ENCODE measurements at places on chromosomes 1 and 21.

DNA sequence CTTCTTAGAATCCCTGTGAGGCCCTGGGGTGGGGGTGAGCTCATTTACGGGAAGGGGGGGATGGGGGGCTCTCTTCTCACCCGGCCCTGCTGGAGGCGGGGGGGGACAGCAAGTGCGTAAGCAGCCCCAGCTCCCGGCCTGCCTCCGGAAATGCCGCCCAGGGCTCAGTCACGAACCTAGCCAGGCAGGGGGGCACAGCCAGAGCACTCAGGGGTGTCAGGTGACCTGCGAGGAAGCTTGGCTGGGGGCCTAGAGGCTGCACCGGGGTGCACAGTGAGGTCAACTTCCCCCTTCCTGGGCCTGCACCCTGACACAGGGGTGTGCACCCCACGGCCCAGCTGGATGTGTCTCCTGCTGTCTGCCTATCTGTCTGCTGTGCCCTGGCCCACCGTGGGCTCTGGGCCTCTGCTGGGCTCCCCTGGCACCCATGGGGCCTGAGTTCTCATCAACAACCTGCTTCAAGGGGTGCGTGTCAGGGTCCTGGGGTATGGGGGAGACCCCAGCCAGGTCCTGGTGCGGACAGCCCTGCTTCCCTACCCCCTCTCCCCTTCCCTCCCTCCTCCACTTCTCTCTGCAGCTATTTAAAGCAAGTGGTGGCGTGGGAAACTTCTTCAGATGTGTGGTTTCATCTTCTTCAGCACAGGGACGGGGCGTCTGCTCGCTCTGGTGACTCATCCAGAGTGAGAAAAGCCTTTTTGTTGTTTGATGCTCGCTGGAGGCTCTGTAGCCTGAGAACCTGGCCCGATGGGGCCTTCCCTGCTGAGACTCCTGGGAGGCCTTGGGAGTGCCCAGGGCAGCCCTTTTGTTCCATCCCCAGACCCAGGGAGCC lies 92.5 kb upstream of the RUNX3 start:
- DNase-seq, result peak; percentile 88

GRCh38 chr1:20367116-20367585 lies 76.5 kb downstream of the VWA5B1 start:
- peak; percentile 30 for DNase-seq

DNA sequence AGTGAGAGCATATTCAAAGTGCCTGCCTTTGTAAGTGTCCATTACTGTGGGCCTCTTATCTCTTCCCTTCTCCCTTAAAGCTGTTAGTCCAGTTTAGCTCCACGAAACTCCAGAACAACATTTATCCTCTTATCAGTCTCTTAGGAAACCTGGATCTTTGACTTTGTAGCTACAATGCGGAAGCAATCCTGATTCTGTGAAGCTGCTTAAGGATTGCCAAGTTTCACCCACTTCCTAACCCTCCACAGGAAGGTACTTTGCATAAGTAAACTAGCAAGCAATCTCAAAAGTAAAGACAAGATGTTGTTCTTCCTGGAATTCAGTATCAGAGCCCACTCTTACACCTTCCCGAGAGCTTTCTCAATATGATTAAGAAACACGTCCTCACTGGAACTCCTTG lies 164.9 kb upstream of the USP25 start:
- no peak for DNase-seq

DNA sequence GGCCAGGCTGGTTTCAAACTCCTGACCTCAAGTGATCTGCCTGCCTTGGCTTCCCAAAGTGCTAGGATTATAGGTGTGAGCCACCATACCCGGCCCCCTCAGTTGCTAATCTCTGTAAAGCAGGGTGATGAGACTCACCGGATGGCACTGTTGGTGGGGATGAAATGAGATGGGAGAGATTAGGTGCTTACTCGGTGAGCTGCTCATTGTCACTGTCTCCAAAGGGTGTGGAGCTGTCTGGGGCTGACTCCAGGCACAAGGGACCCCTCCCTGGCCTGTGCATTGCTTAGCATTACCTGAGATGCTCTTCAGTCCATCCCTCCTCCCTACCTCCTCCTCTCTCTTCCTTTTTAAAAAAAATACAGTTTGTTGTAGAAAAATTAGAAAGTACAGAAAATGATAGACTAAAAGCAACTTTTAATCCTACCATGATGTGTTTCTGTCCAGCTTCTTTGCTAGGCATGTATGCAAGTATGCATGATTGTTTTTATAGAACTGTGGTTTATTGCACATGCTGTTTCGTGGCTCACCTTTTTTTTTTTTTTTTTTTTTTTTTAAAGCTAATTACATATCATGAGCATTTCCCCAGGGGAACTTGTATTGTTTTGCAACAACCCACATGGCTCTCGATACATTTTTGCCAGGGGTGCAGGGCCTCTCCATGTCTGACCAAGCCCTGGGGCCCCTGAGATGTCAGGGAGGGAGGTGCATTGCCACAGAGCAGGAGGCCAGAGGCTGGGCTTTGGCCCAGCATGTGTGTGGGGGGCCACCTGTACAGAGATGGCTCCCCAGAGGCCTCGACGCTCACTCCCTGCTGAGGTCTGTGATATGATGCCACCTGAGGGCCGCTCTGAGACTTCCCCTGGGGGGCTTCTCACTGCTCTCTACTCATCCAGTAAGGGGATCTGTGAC lies 55.4 kb downstream of the ARHGEF10L start:
- DNase-seq, result no peak

DNA sequence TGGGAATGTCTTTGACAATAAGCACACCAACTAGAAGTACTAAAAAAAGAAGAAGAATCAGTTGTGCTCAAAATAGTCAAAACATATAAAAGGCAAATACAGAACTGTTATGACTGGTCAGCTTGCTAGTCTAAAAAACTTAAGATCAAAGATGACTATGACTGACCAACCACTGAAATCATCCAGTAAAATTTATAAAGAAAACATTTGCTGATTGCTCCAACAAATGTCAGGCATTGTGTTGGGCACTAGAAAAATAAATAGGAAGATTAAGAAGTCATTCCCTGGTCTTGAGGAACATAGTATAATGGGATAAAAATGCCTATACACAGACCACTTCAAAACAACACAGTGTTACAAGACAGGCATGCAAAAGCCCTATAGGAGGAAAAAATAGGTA lies 9.3 kb upstream of the ANGPTL3 start:
- DNase-seq, result no peak

Measured in HTR-8/SVneo (cell line).